ENCODE measurements at places on chromosomes 16 and 17.

DNA sequence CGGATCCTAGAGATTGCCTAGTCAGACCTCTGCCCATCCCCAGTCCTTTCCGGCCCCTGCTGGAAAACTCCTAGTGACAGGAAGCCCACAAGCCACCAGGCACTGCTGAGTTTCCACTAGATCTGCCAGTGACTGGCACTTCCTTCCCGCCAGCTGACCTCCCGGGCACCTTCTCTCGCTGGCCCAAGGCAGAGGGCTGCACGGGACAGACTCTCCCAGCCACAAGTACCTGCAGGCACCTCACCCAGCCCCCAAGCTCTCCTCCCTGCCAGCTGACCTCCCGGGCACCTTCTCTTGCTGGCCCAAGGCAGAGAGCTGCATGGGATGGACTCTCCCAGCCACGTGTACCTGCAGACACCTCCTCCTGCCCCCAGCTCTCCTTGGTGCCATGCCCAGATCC, 66.3 kb upstream of the DOC2B start:
- DNase-seq: no peak

DNA sequence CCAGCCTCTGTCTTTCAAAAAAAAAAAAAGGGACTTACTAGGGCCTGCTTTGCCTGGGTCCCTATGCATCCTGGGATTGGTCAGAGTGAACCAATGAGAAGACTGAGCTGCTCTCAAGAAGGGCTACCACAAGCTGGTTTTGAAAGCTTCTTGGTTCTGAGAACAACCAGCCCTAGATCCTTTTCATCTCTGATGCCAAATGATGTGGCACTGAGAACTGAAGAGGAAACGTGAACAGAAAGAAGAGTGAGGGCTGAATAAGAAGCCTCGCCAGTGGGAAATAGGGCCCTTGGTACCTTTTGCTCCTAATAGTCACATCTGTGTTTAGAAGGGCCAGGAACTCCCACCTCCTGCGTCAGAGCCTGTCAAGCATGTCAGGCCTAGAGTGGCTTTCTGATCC, 10.7 kb downstream of the TACO1 start:
- no peak for DNase-seq

GRCh38 chr17:12659500-12659899, 6.2 kb upstream of the MYOCD start:
- DNase-seq: no peak

GRCh38 chr16:57614536-57614935, 13.9 kb upstream of the ADGRG1 start:
- peak; percentile 66 for DNase-seq

DNA sequence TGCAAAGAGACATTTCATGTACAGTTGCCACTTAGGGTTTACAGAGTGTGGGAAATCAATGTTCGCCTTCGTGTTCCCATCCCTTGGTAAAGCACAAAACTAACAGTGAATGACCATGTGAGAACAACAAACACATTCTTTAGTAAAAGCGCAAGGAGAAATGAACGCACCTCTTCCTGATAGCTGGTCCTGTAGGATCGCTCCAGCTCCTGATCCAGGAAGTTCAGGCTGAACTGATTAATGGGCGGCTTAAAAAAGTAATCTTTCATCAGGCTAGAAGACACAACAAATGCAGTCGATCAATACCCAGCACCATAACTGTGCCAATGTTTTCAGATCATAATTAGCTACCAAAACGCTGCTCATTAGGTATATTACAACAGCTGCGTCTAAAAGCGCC, 108.3 kb upstream of the CREBBP start:
- DNase-seq: no peak

DNA sequence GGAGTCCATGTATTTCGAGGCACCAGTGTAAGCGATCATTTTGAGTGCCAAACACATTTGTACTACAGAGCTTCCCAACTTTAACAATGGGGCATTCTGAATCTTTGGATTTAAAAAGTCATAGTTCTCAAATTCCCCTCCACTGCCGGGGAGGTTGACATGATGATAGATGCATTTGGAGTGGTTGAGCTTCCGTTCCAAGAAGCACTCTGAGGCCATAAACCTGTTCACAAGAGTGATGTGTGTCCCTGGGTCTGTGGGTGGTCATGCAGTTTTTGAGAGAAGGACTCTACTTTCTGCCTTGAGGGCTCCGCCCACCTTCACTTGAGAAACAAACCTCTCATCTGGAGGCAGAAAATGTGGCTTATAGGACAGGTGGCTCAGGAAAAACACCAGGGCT, 43.7 kb downstream of the IRX5 start:
- no peak for DNase-seq
